ENCODE measurements at places on chromosomes 4 and X.

- DNase-seq: no peak
These were observed 55.4 kb upstream of the TLR3 start for GRCh38 chr4:186013419-186014186.

DNA sequence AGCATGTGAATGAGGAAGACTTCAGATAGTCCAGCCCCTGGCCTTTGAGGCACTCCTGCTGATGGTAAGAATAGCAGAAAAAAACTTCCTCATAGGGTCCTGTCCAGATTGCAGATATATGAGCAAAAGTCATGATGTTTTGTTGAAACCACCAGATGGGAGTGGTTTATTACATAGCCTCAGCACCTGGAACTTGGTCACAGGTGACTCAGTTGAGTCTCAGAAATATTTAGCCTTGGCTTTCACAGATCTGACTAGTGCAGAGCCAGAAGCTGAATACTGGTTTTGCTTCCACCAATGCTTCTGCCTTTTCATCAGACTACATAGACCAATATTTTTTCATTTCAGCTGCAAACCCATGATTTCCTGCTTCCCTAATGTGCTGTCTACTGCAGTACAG, 994.9 kb upstream of the SLIT2 start:
- no peak for DNase-seq

DNA sequence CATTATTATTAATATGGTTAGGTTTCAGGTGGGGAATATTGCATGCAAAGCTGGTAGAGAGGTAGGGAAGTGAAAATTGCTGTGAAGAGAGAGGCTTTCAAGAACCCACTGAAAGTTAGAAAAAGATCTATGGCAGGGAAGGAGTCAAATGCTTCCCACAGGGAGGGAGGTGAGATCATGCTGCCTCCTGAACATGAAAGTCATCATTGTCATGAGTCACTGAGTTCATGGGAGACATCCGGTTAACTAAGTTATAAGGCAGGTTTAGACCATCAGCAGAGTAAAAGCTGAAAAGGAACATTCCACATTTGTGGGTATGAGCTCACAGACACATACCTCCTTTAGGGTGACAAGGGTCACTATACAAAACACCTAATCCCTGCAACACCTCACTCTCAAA, 16.2 kb downstream of the GATB start:
- DNase-seq: no peak

GRCh38 chrX:141701072-141701471, 2.5 kb upstream of the SPANXD start:
- DNase-seq: no peak

DNA sequence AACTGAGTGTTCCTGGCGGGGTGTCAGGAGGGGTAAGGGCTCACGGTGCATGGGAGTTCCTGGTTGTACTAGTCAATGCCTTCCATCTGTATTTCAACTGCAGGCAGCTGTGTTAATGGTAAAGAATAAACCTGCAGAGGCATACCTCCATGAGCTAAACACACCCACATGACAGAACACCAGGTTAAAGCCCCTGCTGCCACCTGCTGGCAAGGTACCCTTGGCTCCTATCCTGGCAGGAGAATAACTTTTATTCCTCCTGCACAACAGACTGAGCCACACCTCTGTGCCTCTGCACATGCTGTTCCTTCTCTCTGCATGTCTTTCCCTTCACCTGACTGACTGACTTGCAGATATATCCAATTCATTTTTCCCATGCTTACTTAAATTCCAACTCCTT, 11.1 kb downstream of the ITIH6 start:
- peak; percentile 20 for DNase-seq

- DNase-seq: no peak
These were observed 201.3 kb upstream of the CPEB2 start for GRCh38 chr4:14800977-14801376.

DNA sequence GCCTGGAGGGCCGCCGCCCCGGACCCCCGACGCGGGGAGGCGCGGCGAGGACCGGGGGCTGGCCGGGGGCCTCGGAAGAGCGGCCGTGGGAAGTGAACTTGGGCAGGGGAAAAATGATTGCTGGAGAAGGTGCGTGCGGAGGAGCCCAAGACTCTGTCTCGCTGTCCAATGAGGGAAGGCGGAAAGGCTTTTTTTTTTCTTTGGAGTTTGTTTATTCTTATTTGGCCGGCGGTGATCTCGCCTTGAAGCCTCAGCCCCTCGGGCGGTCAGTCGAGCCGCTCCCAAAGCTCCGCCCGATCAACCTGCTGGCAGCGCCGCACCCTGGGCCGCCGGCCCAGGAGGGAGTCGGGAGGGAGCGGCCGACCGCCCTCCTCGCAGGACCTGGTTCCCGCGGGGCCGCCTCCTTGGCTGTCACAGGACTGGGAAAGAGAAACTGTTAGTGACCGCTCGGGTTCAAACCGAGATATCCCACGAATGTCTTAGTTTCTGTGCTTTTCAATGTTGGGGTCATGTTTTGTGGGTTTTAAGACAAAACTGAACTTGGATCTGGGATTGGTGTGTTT, 2.5 kb downstream of the CPEB2 start:
- DNase-seq: peak; percentile 28

GRCh38 chr4:162201673-162202072, 37.9 kb upstream of the FSTL5 start:
- no peak for DNase-seq

GRCh38 chrX:132461886-132462285, 27.0 kb downstream of the MBNL3 start:
- DNase-seq: no peak

DNA sequence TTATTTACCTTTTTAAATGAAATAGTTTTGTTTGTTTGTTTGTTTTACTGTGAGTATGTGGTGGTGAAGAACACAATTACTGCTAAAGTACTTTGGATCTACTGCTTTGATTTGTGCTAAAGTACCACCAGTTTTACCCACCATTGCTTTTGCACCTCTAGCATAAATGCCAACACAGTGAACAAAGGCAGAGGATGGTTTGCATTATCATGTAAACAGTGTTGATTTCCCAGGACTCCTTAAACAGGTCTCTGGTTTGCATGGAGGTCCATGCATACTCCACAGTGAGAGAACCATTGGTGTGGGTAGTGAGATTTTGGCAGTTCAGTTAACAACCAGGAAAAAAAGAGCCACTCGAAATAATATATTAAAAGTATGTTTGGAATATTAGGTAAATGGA, 11.0 kb downstream of the FAT4 start:
- no peak for DNase-seq

- no peak for DNase-seq
These were observed 75.0 kb upstream of the DHX15 start for GRCh38 chr4:24659241-24659961.

- DNase-seq: no peak
These were observed 87.5 kb downstream of the RBM46 start for GRCh38 chr4:154868414-154869194.

DNA sequence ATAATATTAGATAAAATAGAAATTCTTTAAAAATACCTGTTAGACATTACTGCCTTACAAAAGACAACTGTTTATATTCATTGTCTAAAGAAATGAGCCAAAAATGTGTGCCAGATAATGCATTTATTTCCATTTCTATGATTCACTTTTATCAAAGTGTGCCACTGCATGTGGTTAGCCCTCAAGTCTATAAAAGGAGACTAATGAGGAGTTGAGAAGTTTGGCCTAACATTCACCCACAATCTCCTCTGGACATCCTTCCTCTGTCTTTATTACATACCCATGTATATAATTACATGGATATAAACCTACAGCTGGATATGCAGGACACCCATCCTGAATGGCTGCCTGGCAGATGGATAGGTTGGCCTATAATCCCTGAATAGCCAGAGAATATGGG, 42.6 kb upstream of the PDE5A start:
- no peak for DNase-seq

- DNase-seq: no peak
These were observed 23.1 kb upstream of the PWWP3B start for GRCh38 chrX:106144755-106145639.

GRCh38 chr4:24799544-24800324, 4.4 kb downstream of the SOD3 start:
- no peak for DNase-seq

GRCh38 chrX:39853417-39854030, 244.2 kb downstream of the BCOR start:
- DNase-seq: no peak

GRCh38 chr4:17523662-17524061, 8.7 kb downstream of the CLRN2 start:
- DNase-seq: no peak

GRCh38 chr4:94595880-94596483, 144.2 kb downstream of the PDLIM5 start:
- DNase-seq: peak; percentile 9
